ENCODE measurements at places on chromosomes 13 and 19.
A peak's percentile ranks its signal among the peaks of the same experiment; 100 is the strongest.

- no peak for DNase-seq
These were observed 279.6 kb downstream of the KLF5 start for GRCh38 chr13:73338389-73338788.

DNA sequence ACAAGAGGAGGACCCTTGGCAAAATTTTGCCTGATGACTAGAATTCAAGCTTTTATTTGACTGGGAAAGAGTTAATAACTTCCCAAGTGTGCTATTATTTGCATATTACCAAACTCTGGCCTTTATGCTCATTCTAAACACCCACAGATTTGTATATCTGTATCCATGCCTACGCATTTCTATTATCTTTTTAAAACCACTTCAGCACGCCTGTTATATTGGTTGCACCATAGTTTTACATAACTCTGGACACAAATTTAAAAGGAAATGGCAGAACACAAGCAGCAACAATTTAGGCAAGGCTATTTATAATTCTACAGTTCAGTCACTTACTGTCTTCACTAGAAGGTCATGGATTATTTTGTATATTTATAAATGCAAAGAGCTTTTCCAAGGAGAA is 3.7 kb upstream of the RASL11A start:
- DNase-seq = no peak

DNA sequence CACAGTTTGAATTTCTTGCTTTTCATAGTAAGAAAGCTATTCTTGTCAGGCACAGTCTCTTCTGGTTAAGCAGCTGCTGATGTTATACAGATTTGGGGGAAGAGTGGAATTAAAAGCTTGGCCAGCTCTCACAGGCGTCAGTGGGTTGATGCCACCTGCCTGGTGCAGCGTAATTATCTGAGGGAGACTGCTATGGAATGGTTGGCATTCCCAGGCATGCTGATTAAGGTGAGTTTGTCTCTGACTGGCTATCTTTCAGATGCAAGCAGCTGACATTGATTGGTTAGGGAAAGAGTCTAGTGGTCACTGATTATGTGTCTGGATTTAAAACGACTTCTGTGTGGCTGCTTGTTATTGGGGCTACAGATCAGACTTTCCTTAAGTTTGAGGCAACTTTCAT is 948.4 kb downstream of the UQCRFS1 start:
- DNase-seq = no peak

GRCh38 chr19:14361824-14362223 is 19.4 kb upstream of the ADGRE5 start:
- peak; percentile 59 for DNase-seq

DNA sequence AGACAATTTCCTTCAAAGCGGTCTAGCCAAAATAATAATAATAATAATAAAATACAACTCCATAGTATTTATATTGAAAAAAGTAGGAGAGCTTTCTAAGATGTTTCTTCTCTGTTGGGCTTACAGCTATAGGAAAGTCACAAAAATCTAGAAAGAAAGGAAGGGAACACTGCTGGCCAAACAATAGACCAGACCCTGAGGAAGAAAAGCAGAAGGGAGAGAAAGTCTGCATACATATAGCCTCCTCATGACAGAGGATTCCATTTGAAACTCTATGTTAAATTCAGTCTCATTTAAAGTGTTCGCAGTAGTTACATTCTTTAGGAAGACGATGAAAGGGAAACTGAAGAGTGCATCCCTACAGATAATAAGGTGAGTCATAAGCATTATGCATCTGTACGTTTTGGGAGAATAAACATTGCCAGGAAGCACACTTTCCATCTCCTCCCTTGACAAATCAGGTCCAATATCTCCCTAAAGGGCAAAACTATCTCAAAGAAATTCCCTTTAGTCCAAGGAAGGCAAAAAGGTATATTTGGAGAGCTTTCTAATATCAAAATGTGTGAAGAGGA is 86.5 kb downstream of the PCDH9 start:
- no peak for DNase-seq

DNA sequence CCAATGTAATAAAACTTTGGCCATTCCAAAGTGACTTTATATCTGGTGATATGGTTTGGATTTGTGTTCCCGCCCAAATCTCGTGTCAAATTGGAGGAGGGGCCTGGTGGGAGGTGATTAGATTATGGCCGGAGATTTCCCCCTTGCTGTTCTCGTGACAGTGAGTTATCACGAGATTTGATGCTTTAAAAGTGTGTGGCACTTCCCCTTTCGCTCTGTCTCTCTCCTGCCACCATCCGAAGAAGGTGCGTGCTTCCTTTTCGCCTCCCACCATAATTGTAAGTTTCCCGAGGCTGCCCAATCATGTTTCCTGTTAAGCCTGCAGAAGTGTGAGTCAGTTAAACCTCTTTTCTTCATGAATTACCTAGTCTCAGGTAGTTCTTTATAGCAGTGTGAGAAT is 9.3 kb upstream of the NALCN start:
- no peak for DNase-seq

DNA sequence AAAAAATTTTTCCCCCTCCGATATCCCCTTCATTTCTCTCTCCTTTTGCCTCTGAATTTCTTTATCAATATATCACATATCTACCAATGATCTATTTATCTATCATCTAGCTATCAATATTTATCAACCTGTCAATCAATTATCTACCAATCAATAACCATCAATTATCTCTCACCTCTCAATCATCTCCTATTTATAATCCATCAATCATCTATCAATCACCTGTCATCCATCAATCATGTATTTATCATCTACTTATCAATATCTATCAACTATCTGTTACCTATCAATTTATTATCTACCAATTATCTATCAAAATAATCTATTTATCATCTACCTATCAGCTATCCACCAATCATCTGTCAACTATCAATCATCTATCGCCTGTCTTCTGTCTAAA is 17.1 kb downstream of the MBD3L1 start:
- no peak for DNase-seq

DNA sequence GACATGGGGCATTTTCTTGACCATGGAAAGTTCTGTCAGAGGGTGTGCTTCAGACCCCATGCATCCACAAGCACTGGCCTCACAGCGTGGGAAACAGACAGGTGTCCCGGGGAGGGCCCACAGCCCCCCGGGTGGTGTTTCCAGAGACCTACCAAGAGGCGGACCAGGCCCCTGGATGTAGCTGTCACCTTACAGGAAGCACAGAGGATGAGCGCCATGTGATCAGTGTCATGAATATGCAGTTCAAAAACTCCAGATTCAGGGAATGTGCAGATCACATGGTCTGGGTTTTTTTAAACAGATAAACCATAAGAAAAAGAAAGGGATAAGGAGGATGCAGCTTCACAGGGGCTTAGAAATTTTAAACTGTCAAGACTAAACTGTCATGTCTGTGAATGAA is 61.0 kb upstream of the SPATA13 start:
- DNase-seq = no peak

DNA sequence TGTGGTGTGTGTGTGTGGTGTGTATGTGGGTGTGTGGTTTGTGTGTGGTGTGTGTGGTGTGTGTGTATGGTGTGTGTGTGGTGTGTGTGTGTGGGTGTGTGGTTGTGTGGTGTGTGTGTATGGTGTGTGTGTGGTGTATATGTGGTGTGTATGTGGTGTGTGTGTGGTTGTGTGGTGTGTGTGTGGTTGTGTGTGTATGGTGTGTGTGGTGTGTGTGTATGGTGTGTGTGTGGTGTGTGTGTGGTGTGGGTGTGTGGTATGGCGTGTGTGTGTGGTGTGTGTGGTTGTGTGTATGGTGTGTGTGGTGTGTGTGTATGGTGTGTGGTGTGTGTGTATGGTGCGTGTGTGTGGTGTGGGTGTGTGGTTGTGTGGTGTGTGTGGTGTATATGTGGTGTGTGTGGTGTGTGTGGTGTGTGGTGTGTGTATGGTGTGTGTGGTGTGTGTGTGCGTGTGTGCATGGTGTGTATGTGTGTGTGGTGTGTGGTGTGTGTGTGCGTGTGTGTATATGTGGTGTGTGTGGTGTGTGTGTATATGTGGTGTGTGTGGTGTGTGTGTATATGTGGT is 8.7 kb downstream of the SHISA7 start:
- no peak for DNase-seq

GRCh38 chr13:31105020-31105795 is 56.5 kb downstream of the HSPH1 start:
- no peak for DNase-seq

- DNase-seq = no peak
These were observed 10.5 kb downstream of the PEAK3 start for GRCh38 chr19:2271234-2272103.

GRCh38 chr19:12484011-12484370 is 625 bp downstream of the ZNF709 start:
- DNase-seq = no peak

GRCh38 chr13:67742478-67742877 is 512.3 kb upstream of the PCDH9 start:
- no peak for DNase-seq

GRCh38 chr13:102399791-102400674 is 1.8 kb downstream of the FGF14 start:
- DNase-seq = no peak

DNA sequence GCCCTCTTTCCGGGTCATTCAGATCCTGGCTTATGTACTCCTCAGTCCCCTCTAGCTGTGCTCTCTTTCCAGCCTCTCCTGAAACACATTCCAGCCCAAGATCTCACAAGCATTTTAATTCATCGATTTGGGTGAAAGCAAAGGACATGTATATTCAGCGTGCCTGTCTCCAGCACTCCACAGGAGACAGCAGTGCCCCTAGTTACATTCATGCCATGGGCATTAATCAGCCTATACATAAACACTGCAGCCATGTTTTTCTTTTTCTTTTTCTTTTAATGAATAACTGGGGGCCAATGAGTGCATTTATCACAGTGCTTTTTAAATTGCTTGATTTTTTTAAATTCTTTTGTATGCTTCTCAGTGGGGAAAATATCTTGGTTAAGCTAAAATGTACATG is 199.1 kb downstream of the DCT start:
- no peak for DNase-seq

DNA sequence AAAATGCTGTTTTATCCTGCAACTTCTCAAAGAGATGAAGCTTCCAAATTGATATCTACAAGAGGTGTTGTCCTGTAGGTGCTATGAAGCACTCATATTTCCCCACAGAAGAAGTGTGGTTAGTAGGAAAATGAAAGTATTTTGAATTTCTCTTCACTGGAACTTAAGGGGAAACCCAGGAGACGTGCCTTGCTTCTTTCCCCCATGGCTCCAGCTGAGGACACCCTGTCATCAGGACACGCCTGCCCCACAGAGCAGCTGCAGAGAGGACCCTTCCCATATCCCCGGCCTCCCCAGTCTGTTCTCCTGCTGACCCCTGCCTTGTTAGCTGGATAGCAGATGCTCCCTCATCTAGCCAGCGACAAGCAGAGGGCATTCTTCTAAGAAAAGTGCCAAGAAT is 371.3 kb downstream of the COG6 start:
- peak; percentile 71 for DNase-seq

DNA sequence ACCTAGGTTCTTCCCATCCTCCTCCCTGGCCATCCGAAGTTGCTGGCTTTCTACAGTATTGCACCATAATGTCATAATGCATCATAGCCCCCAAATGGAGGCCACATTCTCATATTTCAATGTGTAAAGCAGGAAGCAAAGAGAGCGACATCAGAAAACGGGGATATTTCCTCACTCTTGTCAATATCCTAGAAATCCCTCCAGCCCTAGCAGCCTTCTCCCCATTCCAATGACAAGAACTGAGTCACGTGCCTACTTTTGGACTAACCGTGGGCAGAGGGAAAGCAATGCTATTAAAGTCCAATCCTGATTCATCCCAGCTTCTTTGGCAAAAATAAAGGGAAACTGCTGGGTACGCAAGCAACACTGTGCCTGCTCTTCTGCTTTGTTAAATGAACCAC is 4.3 kb upstream of the RAP2A start:
- no peak for DNase-seq

- no peak for DNase-seq
These were observed 816.9 kb upstream of the SLC10A2 start for GRCh38 chr13:103883164-103883563.

DNA sequence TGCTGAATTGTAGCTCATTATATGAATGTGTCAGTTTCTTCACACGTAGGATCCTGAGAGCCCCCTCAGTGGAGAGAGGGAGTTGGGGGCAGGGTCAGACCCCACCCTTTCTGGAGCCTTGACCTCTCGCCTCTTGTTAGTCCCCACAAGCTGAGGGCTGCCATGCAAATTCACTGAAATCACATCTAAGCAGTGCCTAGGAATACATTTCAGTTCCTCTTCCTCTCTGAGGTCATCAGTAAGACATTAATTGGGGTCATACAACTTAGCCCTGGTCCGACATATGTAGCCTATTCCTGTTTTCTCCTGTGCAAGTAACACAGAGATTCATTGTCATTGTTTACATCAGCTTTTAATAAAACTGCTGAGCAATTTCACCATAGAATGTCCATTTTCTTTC is 30.0 kb downstream of the MYO9B start:
- no peak for DNase-seq

- peak; percentile 70 for DNase-seq
These were observed 91.8 kb downstream of the UBL3 start for GRCh38 chr13:29758531-29759114.

- peak; percentile 62 for DNase-seq
These were observed 767 bp upstream of the GADD45B start for GRCh38 chr19:2475018-2475701.

DNA sequence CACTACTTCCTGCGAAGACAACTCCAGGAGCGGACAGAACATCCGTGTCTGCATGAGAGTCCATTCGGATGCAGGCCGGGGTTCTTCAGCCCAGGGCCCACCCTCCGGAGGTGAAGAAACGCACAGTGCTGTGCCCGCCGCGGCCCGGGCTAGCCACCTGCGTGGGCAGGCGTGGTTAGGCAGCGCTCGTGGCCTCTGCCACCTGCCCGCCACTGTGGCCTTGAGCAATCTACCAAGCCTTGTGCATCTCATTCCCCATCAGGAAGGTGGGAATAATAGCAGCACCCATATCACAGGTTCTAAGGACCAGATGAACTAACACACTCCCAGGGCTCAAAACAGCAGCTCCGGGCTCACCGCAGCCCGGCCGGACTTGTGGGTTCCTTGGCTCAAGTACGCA is 26.7 kb upstream of the PABPC3 start:
- no peak for DNase-seq

GRCh38 chr19:45245334-45245787 is at the start of gene EXOC3L2:
TSS of gene EXOC3L2 (minus strand) at chr19:45245407. CDS start at chr19:45239045, 6,362 bp downstream.
- no peak for DNase-seq

DNA sequence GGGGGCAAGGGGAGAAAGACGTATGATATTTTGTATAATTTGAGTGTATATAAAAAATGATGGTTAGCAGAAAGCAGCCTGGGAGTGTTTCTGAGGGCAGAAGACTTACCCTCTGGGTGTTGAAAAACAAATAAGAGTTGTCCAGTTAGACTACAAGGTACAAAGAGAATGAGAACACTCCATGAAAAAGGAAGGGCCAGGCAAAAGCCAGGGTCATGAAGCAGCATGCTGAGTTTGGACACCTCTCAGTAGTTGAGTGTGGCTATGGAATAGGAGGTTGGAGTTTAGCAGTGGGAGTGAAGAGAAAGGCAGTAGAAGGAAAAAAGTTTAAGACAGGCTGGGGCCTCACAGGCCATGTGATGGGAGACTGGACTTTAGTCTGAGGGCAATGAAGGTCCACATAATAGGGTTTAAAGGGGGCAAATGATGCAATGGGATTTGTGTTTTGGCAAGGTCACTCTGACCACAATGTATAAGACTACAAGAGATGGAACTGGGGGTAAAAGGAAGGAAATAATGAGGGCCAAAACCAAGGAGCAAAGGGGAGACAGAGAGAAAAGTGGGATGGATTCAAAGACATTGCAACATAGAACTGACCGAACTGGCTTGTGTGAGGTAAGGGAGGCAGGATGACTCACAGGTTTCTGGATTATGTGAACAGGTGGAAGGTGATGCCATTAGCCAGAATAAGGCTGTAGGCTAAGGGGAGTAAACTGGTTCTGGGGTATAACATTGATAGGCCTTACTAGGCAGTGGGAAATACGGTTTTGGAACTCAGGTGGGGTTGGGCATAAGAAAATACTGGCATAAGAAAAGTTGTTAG is 76.6 kb downstream of the SERP2 start:
- DNase-seq = no peak

- peak; percentile 40 for DNase-seq
These were observed 64.4 kb upstream of the NPAS1 start for GRCh38 chr19:46954993-46955812.
